ENCODE measurements at places on chromosomes 4 and X.

DNA sequence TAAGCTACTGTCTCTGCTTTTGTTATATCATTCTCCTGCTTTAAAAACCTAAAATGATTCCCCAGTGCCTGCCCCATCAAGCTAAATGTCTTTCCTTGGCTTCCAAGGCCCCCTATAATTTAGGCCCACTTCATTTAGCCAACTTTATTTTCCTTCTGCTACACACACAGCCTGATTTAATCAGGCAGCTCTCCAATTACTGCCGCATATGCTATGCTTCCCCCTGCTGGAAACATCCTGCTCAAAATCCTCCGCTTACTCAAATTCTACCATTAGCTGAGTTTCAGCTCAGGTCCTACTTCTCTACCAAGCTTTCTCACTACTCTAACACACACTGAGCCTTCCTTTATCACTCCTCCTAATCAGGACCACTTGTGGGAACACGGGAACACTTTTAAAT, 17.0 kb downstream of the LAMP2 start:
- DNase-seq: no peak

- DNase-seq: no peak
Measured at GRCh38 chr4:168725930-168726329, 229.1 kb downstream of the PALLD start.

DNA sequence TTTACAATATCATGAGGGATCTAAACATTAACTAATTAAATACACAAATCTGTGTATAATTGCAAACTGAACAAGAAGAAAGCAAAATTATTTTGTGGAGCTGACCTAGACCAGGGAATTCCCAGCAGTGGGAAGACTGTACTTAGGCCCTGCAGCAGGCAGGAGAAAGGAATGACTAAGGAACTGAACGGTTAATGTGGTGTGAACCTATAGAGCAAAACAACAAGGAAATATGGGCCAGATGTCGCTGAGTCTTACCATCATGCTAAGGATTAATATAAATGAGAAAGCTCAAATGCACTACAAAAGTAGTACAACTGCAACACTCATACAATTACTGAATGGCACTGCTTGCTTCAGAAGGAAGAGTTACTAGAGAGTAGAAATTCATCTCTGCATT, 120.3 kb upstream of the ATXN3L start:
- DNase-seq: no peak

DNA sequence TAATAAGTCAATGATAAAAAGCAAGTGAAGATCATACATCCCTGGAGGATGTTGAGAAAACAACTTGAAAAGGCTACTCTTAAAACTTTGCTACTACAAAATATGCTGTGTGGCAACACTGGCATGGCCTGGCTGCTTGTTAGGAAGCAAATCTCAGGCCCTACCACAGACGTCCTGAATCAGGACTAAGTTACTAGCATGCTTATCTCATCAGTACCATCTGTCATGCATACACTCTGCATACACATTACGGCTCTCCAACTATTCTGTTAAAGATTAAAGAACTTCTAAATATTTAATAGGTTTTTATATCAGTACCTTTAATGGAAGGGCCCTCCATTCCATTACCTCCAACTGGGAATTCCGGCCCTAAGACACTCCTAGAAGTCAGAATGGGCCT, 8.2 kb downstream of the PAPSS1 start:
- DNase-seq: no peak

DNA sequence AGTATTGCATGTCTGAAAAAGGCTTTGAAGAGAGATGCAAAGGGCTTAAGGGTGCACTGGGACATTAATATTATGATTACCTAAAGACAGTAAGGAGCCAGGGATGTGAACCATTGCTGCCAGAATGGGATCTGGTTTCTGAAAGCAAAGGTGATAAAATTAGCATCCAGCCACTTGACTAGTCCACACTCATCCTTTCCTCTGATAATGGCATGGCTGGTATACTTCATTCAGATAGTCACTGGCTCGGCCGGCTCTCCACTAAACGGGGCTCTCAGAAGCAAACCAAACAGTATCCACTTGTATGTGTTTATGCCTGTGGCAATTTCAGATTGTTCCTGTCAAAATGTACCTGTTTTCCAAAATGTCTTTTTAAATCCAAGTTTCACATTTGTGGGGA, 46.4 kb downstream of the MAMLD1 start:
- DNase-seq: no peak

Data from stimulated activated CD8-positive, alpha-beta memory T cell treated with anti-CD3 and anti-CD28 coated beads, Interleukin-4, amount 100 ng/mL, for 1 hour (primary cell).